ENCODE measurements at places on chromosomes 3 and 15. TPM values are rescaled to one million over a fixed set of nuclear protein-coding genes. Genes with fewer than 3 reads are reported as not detected.

The OR5H1 gene
- polyA plus RNA-seq, result 0.03 TPM

The DNAH12 gene
- 0.71 TPM for polyA plus RNA-seq

The CACNA2D2 gene
- 4.3 TPM for polyA plus RNA-seq

DNA sequence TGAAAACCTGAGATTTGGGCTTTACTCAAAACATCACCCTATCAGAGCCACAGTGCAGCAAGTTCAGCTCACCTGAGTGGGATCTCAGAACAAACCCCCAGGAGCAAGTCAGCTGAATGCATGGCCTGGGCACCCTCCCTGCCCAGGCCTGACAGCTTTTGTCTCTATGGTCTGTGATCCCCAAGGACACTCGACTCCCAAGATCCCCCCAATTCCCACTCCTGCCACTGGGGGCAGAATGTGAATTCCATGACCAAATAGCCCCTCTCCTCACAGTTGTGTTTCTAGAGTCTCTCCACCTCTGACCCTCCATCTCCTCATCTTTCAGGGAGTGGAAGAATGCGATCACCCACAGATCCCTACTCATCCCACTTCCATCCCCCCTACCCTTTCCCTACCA is 58.9 kb downstream of the ZNF445 start:
- DNase-seq, result no peak

DNA sequence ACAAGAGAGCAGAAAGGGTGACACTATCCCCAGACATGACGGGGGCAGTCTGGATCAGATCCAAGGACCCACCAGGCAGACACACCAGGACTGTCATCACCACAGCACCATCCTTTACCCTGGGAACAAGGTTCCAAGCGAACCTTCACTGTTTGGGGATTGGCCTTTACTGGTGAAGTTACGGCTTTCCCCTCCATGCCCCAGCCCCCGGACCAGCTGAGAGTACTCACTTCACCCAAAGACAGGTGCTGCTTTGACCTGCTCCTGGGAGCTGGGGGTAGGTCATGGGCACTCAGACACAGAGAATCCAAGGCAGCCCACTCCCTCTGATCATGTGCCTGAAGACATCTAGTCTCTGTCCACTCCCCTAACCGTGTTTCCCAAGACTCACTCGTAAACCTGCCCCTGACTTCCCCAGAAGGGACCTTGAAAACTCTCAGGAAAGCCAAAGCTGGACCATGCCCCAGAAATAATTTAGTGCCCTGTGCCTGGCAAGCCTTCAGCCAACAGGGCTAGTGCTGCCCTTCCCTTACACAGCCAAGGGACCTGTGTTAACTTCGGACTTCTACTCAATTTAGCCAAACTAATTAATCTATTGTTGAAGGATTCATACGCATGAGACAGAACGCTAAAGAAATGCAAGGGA is 2.8 kb downstream of the RRP9 start:
- no peak for DNase-seq

DNA sequence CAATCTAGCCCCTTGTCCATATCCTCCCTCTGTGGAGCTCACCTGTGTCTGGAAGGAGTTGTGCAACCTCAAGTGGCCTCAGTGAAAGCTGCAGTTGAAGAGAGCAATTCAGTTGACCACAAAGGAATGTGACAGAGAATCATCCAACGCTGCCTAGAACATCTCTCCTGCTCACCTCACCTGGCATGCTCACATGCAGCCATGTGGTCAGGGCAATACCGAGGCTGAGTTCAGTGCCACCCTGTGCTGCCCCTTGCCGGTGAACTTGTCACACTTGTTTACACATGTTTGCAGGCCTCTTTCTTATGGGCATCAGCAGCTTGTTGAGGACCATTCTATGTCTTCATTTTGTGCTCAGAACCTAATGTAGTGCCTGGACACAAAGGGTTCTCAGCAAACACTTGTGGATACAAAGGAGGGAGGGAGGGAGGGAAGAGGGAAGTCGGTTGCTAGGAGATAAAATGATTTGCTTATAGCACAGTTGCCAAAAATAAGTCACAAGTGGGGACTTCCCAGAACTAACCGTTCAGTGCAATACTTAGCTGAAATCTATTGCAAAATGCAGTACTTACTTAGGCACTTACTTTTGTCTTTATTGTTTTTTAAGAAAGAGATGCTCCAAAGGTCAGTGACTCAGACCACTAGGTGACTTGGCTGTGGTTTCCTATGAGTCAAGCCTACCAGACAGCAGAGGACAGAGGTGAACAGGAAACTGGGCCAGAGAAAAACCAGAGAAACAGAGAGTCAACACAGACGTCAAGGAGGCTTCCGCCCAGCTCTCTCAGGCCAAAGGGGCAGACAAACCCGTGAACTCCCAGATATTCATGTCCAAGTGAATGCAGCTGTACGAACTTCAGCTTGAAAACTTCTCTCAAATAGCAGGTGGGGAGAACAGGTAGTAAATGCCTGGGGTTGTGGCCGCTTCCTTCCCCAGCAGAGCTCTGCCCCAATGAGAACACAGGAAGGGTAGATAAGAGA is 227.8 kb upstream of the CTNNB1 start:
- DNase-seq, result peak; percentile 65

DNA sequence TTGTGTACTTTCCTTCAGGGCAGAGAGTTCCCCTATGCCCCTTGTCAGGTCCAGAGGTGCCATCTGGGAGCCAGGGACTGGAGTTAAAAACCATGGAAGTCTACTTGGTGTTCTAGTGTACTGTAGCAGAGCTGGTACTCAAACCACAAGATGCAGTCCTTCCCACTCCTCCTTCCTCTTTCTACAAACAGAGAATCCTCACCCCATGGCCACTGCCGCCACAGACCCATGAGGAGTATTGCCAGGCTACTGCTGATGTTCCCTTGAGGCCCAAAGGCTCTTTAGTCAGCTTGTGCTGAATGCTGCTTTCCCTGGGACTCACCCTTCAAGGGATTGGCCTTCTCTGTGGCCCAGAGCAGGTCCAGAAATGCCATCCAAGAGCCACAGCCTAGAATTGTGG is 229.2 kb upstream of the ZPLD1 start:
- DNase-seq, result no peak

DNA sequence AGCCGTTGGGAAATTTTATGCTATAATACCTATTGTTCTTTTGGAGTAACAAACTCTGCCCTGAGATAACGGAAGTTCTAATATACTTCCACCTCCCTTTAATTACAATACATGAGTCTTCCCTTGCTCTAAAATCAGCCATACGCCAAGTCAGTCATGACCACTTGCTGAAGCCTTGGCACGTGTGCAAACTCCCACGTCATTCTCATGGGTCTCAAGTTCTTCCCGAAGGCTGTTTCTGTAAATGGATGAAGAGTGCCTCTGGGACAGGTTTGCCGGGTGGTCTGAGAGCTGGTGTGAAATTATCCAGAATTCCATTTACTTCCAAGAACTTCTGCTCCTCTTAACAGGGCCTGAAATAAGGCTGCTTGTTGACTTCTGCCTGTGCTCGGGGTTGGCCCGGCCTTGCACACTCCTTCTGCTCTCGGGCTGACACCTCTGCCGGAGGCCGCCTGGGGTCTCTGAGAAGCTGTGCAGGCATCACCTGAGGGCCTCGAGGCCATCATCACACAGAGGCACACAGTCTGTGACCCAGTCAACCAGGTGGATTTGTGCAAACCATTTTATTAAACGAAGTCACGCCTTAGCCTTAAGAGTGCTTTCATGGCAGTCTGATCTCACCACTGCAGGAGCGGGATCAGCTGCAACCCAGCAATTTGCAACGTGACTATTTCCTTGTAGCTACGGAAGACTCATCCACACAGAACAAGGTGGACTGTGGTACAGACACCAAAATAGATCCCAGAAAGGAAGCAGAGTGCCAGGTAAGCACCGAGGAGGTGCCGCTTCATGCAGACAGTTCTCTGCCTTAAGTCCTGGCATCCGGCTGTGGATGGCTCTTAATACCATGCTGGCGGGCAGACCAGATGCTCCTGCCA is 120.1 kb downstream of the ADAMTS17 start:
- DNase-seq, result peak; percentile 9

The CD86 gene
- 1.5 TPM for polyA plus RNA-seq

DNA sequence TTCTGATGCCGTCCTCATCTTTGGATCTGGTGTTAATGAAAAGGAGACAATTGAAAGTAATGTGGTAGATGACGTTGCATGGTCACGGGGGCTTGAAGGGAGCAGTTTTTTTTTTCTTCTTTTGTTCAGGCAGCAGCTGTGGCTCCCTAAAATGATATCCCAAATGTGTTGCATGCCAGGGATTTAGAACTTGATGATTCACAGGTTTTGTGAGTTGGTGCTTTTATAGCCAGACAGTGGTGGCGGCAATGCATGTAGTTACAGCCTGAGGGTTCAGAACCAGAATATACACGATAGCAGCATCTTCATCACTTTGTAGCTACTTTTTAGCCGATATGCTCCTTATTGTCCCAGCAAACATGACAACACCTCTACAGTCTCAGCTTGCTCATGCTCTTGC is 133.4 kb downstream of the CHST2 start:
- DNase-seq, result no peak

All from forelimb muscle (tissue), 1 donor.